ENCODE measurements at places on chromosomes 5 and 9. TPM values are rescaled to one million over a fixed set of nuclear protein-coding genes. Genes with fewer than 3 reads are reported as not detected.

DNA sequence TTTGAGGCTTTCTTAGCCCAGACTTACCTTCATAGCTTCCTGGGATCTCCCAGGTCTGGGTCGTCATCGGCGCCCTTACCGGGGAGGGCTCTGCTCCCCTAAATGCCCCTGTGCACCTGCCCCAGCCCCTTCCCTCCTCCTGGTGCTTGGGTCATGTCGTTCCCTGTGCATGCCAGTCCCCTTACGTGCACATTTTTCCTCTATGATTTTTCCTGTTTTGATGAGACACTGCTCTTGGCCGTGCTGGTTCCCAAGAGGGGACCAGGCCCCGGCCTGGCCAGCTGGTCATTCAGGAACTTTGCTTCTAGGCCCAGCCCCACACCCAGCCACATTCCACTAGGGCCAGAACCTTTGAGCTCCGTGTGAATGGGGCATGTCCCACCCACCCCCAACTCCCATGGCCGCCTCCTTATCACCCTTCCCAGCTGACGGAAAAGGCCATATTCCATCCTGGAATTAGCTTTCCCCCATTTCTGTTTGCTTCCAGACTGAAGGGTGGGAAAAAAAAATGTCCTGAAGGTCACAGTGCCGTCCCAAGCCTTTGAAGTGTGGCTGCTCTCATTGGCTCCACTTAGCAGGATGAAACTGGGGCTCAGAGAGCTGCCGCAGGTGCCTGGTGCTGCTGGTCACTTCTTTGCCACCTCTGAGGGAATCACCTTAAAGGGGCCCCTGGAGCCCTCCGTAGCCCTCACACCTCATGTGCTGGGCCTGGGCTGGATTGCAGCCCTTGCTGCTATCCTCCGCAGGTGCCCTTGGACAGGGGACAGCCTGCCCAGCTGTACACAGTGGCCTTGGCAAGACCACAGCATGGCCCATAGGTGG, 25.1 kb downstream of the ERGIC1 start:
- DNase-seq = no peak

DNA sequence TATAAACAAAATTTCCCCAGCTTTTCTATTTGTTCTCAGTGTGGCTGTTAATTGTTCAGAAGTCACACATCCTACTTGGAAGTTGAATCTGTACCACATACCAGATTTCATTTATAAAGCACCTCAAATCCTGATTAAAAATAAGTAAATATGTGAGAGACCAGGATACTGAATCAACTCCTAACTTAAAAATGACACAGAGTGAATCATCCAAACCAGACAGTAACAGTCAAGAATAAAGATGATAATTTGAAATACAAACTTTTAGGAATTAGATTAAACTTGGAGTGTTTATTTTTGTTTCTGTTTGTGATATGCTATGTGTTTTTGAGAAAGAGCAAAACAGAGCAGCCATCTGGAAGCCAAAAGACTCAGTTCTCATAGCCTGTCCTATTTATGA, 633.2 kb upstream of the RORB start:
- no peak for DNase-seq

GRCh38 chr9:114989600-114990410, 59.4 kb upstream of the TNFSF8 start:
- DNase-seq = no peak

DNA sequence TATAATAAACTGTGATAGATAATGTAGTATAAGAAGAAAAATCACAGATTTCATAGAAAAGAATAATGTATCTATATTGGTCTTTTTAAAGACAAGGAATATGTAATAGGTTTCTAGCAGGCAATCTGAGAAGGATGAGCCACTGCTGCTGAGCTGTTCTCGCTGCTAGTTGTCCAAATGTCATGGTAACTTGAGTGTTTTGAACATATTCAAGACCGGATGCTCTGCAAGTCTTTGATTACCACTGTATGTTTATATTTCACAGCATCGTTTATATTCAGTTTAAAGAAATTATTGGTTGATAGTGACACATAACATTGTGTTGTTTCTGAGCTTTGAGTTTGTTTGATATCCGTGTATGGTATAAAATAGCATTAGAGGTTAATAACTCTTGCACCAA, 9.6 kb downstream of the C5orf47 start:
- no peak for DNase-seq

- no peak for DNase-seq
Measured at GRCh38 chr9:109499631-109500410, 1.7 kb upstream of the PTPN3 start.

GRCh38 chr5:179777909-179778308, 15.9 kb upstream of the LTC4S start:
- DNase-seq = no peak

GRCh38 chr9:133774799-133775198, 36.6 kb upstream of the SARDH start:
- no peak for DNase-seq

- DNase-seq = no peak
Measured at GRCh38 chr9:16721972-16722371, 148.5 kb downstream of the BNC2 start.

- no peak for DNase-seq
Measured at GRCh38 chr5:84564321-84565075, 179.8 kb upstream of the EDIL3 start.

GRCh38 chr5:107449369-107449768, 221.4 kb downstream of the EFNA5 start:
- no peak for DNase-seq

DNA sequence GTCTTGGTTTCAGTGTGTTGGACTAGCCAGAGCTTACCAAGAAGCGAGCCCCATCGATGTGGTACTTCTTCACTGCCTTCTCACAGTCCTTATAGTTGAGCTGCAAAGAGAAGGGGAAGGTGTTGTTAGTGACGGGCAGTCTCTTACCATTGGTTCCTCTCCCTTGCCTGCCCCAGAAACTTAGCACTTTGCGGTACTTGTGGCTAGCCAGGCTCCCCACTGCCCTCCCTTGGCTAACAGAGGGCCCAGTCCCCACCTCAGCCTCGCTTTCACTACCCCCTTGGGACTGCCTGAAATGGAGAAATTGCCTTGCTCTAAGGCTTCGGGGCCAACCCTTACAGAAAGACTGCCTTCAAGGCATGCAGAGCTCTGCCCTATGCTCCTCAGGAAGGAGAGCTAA, 4.3 kb downstream of the LCP2 start:
- DNase-seq = peak; percentile 87

DNA sequence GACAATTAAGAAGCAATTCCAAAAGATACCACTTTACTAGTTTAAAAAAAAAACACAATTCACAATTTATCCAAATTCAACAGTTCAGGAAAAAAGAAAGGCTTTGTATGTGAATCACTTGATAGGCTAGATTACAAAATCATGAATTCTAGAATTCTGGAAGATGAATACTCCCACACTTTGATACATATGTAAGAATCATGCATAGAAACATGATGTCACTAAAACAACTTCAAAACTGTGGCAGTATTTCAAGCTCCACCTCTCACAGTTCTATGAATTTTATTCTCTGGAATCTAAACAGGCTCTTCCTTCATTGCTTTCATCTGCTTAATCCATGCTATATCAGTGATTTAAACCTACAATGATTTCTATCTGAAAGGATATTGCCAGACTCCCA, 51.0 kb downstream of the GNAQ start:
- DNase-seq = no peak

- DNase-seq = no peak
Measured at GRCh38 chr5:72840041-72840440, 23.6 kb downstream of the TNPO1 start.

GRCh38 chr9:93663877-93664548, 87.6 kb downstream of the PHF2 start:
- DNase-seq = no peak

- DNase-seq = no peak
Measured at GRCh38 chr9:136228107-136228875, 17.3 kb downstream of the QSOX2 start.

DNA sequence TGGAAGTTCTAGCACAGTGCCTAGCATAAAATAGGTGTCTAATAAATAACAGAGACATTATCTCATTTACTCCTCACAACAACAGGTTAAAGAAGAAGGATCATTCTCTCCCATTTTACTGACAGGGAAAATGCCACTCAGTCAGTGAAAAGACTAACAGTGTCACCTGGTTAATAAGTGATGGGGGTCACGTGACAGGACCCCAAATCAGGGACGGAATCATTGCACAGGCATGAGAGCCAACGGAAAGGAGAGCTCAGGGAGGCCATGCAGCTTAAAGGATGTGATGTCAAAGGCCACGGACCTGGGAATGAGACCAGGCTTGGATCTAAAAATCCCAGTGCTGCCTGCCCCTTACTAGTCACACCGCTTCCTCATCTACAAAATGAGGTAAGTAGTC, 101.2 kb downstream of the BNC2 start:
- DNase-seq = no peak

DNA sequence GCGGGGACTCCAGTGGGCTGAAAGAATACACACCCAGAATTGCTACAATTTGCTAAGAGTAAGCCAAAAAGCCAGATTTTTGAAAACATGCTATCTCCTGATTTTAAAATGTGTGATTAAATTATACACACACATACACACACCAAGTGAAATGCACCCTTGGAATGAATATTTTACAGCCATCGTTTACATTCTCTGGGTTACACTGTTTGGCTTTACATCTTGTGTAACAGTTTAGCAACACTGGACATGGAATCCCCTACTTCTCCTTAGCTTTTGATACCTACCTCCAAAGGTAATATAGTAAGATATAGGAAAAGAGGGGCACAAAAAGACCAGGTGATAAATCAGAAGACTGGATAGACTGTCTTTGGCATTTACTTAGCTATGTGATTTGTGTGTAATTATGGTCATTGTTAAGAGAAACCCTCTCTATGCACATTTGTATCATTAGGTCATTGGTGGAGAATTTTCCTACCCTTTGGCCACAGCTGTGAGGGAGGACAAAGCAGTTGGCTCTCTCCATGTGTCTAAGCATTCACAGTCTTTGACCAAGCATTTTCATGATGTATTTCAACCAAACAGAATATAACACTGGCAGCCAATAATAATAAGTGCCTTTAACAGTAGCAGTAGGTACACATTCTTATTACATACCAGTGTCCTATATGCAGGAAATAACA, 7.6 kb downstream of the SVEP1 start:
- DNase-seq = no peak

DNA sequence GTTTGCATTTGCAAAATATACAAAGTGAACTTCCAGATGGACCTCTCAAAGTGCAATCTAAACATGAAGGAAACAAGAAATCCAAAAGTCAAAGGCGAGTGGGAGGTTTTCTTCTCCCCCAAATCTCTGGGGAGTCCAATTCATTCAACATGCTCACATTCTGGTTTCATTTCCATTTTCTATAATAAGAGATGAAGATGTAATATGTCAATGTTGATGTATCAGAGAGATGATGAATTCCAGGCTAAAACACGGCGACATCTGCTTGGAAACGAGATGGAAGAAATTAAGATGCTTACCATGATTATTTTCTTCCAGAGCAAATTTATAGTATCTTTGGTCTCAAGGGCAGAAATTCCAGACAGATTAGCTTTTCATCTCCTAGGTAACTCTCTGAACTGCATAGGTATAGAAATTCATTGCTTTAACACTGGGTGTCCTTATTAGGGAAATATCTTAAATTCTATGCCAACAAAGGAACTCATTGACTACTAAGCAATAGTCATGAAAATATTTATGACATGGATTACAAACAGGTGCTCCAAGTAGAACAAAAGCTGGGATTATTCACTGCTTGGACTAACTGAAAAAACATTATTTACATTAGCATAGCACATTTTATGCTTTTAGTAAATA, 287.9 kb downstream of the SEC61B start:
- DNase-seq = no peak

DNA sequence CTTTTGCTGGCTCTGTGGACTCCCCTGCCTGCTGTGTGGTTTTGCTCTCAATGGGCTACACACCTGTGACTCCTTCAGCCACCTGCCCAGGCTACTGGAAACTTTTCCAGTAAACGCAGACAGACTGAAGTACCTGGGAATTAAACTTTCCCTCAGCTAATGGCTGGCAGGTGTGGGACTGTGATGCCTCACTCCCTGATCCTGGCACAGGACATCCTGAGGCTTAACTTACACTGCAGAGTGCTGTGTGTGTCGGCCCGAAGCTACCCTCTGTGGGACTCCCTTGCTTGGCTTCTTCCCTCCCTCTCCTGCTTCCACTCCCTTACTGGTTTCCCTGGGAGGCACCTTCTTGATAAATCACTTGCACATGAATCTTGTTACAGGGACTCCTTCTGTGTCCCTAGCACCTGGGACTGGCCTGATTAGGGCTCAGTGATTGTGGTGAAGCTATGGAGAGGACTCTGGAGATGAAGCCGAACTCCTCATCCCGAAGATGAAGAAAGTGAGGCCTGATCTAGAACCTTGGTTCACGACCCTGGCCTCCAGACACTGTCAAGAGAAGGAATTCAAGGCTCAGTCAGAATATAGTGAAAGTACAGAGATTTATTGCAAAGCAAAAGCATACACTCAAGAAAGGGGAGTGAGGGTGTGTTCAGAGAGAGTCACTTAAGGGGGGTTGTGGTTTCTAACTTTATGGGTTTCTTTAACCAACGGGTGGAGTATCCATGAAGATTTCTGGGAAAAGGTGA, 113.4 kb upstream of the ALDH1B1 start:
- no peak for DNase-seq

GRCh38 chr5:107796797-107797196, 126.1 kb upstream of the EFNA5 start:
- DNase-seq = no peak

The NAIP gene
- 9.7 TPM for total RNA-seq

The CDH10 gene
- under 0.01 TPM for total RNA-seq

The SAP30L gene
- total RNA-seq = 15.6 TPM

The SPRY4 gene
- total RNA-seq = 1.3 TPM

The FSD1L gene
- total RNA-seq = 1.6 TPM

The DEPDC1B gene
- 3.8 TPM for total RNA-seq

The AQP7 gene
- total RNA-seq = not detected
